ENCODE measurements at places on chromosomes 2 and 18.

GRCh38 chr2:83959266-83959665, 499.8 kb downstream of the SUCLG1 start:
- no peak for DNase-seq

- no peak for DNase-seq
Measured at GRCh38 chr18:49581371-49581770, 19.5 kb downstream of the LIPG start.

DNA sequence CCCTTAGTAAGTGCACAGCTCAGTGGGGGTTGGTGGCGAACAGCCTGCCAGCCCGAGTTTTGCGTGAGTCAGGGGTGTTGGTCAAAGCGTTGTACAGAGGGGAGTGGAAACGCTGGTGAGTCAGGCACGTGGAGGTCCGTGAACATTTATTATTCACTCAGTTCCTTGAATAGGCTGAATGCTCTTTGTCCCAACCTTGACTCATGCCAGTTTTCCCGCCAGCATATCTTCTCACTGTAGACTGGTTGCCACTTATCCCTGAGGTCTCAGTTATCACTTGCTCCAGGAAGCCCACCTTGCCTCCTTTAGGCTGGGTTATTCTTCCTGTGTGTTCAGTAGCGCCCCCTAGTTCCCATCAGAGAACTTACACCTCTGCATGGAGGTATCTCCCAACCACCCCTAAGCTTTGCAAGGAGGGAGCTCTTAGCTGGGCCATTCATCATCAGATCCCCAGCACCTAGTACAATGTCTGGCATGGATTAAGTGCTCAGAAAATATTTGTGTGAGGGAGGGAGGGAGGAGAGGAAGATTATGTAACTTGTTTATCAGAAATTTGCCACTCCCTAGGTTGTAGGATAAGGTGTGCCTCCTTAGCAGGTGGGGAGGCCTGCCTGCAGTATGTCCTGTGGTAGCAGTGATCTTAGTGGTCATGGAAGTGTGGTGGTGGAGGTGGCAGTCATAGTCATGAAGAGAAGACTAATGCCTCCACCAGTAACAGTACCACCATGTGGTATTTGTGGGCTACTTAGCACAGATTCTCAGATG, 72.1 kb downstream of the CABLES1 start:
- no peak for DNase-seq

- no peak for DNase-seq
Measured at GRCh38 chr2:159855557-159856061, 57.6 kb upstream of the CD302 start.

DNA sequence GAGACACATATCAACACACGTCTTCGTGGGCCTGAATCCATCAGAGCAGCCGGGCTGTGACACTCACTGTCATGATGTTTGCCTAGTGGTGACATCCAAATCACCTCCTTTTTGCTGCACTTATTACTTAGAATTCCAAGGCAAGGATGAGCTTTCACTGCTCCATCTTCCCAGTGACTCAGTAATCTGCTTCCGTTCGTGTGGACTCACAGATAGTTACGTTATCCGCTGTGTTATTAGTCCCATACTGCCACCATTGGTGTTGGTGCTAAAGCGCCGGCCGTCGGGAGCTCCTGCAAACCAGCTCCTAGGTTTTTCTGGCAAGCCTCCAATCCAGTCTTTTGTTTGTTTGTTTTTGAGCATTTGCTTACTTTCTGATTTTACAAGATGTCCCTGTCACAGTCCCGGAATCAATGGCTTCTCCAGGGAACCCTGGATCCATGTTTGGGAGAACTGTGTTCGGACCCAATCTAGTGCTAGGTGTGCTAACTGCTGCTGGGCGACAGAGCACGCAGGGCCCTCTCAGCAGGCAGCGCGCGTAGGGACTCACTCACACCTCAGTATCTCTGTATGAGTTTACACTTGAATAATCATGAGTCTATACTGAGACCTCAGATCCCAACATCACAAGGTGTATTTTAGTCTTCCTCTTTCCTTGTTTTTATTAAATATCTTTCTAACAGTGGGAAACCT, 42.6 kb downstream of the HDAC4 start:
- no peak for DNase-seq

DNA sequence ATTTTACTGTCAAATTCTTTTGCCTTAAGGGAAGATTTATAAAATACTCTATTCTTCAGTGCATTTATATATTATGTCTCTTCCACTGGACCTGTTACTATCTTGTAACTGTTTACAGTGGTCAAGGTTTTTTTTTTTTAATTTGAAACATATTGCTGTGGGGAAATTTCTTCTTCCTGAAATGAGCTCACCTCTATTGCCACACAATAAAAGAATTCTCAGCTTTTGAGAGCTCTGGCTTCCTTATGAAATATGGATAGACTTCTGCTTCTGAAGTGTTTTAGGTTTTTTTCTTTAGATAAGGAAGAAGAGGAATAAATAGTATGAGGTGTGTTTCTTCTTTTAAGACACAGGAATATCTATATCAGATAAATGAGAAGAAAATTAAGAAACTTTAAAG, 7.7 kb downstream of the VRK2 start:
- no peak for DNase-seq

GRCh38 chr2:189959450-189959849, 103.1 kb downstream of the MSTN start:
- DNase-seq: no peak

DNA sequence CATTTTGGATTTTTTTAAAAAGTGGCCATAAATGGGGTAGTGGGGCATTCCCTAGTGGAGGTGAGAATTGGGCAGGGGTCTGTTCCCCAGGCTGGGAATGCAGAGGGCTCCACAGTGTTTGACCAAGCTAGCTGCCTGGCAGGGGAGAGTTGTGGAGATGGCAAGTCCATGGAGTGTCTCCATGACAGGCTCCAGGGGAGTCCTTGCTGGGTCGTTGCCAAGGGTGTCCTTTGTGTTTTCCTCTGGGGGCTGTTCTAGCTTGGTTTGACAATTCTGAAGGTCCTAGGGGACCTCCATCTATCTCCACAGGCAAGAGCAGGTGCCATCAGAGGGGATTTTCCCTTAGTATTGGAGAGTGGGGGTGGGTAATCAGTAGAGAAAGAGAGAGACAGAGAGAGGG, 265.3 kb downstream of the DYSF start:
- DNase-seq: no peak

GRCh38 chr18:23743733-23744333, 54.6 kb downstream of the LAMA3 start:
- DNase-seq: no peak

DNA sequence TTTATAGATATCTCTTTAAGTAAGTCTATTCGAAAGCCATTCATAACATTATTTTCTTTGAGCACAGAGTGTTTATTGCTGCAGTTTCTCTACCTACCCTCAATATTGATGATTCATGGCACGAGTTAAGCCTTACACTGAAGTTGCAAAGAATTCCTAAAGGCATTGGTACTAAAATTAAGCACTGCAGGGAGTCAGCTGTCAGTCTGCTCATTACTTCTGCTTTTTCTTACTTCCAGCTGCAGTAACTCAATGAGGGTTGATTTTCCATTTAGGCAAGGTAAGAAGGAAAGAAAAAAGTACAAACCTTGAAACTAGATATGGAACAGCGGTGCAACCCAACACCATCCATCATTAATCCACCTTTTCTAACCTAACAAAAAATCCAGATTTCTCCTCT, 65.2 kb downstream of the RNF152 start:
- no peak for DNase-seq

DNA sequence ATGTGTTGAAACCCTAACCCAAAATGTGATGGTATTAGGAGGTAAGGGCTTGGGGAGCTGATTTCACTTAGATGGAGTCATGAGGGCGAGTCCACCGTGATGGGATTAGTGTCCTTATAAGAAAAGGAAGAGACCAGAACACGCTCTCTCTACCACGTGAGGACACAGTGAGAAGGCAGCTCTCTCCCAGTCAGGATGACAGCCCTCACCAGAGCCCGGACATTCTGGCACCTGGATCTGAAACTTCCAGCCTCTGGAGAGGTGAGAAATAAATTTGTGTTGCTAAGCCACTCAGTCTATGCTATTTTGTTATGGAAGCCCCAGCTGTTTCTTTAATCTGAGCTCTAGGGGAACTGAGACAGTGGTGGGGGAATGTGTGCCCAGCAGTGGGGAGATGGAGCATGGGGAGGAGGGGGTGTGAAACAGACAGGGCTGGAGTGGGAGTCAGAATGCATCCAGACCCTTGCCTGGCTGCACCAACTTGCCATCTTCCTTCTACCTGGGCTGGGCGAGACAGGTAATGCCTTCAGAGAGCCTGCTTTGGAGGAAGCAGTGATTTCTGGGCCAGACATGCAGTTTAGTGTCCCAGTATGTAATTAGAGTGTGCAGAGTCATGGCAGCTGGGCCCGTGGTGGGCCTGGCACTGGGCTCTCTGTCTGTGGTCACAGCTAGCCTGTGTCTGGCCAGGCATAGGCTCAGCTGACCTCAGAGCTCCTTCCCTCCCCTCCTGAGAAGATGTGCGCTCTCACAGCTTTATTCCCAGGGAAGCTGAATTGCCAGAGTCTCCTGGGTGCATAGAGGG, 38.1 kb downstream of the RHOB start:
- DNase-seq: no peak

- no peak for DNase-seq
Measured at GRCh38 chr2:8850845-8851487, 13.6 kb upstream of the KIDINS220 start.

- DNase-seq: no peak
Measured at GRCh38 chr2:240435457-240435947, at the start of gene GPC1. Gene GPC1 (plus strand): TSS chr2:240435663. CDS start chr2:240435919, 256 bp downstream.

DNA sequence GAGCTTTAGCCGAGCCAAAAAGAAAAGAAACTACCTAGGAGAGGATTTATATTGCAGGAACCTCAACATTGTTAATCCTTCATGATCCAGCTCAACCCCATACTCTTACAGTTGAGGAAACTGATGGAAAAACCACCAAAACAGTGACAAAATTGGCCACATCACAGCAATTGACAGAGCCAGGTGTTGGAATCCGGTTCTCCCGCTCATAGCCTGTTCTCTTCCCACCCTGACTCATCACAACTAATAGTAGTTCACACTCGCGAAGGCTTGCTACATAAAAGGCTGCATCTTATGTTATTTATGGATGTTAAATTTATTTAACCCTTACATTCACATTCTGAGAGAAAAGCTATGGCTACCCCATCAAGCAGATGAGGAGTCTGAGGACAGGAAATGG, 33.7 kb downstream of the SLC9A4 start:
- DNase-seq: no peak

DNA sequence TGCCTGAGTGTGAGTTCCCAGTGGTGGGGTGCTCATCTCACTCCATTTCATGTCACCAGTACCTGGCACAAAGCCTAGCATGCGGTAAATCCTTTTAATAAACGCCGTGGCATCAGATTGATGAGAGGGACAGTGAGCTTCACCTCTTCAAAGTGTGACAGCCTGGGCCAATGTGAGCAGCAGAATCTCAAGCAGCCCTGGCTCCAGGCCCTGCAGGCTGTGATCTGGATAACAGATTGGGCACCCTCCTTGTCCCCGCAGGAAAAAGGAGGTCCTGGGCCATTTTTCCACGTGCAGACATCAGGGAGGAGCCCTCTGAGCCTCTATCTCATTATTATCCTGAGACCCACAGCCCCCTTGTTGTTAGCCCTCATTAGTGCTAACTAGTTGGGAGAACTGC, 34.8 kb downstream of the TET3 start:
- DNase-seq: no peak

DNA sequence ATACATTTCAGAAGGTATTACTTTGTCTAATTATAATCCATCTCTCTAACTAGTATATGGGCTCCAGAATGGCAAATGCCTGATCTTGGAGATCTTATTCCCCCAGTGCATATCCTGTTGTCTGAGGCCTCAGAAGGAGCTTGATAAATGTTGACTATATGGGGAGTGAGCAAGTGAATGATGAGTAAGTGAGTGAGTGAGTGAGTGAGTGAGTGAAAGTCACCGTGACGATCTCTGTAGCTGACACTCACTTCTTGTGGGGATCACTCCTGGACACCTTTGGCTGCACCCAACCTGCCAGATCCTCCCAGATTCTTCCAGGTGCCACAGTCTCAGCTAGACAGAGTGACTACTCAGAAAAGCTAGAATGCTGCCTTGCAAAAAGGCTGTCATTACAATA, 2.8 kb downstream of the XDH start:
- no peak for DNase-seq

GRCh38 chr18:41144441-41144840, 810.6 kb upstream of the PIK3C3 start:
- DNase-seq: no peak

- no peak for DNase-seq
Measured at GRCh38 chr2:10568736-10569432, 120.8 kb upstream of the ODC1 start.

GRCh38 chr18:50312296-50313030, 25.0 kb upstream of the CXXC1 start:
- DNase-seq: no peak

GRCh38 chr18:23870676-23871380, 143.7 kb upstream of the TTC39C start:
- DNase-seq: no peak

DNA sequence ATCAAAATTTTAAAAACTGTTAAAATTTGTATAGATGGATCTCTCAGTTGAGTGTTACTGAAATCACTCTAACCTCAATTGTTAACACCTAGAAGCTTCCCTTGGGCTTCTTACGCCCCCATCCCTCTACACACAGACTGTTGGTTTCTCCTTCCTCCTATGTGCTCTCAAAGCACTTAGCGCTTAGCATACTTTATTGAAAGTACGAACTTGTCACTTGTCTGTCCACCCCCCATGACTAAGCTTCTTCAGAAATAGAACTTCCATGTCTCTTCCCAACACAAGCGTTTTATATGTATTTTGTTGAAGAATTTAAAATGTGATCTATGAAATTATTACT, 441 bp downstream of the MPHOSPH10 start:
- no peak for DNase-seq

- no peak for DNase-seq
Measured at GRCh38 chr2:6657855-6658254, 207.9 kb downstream of the CMPK2 start.

DNA sequence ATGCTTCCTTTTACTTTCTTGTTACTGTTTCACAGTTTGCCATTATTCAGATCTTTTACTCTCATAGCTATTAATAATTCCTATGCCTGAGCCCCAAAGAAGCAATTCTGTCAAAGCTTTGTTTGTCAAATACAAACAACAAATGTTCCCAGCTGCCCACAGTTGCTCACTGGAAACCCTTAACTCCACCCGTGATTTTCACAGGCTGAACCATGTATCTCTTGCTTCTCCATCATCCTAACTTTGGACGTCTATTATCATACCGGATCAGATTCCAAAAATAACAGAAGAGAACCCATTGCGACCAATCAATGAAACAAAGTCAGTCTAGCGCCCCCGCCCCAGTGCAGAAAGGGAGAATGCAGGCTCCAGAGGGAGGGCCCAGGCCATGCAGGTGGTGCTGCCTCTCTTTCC, 24.2 kb downstream of the COLEC12 start:
- no peak for DNase-seq
